Stimulated activated CD8-positive, alpha-beta memory T cell treated with anti-CD3 and anti-CD28 coated beads, Interleukin-4, amount 100 ng/mL, for 48 hours (primary cell): ENCODE measurements at places on chromosomes 2 and 18.
A peak's percentile ranks its signal among the peaks of the same experiment; 100 is the strongest.

DNA sequence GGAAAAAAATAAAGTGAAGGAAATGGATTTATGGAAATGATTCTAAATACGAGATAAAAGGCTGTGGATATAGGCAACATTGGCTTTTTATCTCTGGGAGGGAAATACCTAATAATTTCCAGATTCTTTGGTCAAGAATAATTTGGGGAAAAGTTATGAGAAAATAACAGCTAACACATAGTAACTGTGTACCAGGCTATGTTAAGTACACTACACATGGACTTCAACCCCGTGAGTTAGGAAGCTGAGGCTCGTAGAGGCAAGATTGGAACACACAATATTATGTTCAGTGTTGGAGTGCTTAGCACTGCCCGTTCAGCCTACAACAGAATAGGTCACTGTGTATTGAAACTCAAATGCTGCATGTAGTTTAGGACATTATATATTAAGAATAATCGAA, 34.3 kb upstream of the GPD2 start:
- DNase-seq, result no peak

DNA sequence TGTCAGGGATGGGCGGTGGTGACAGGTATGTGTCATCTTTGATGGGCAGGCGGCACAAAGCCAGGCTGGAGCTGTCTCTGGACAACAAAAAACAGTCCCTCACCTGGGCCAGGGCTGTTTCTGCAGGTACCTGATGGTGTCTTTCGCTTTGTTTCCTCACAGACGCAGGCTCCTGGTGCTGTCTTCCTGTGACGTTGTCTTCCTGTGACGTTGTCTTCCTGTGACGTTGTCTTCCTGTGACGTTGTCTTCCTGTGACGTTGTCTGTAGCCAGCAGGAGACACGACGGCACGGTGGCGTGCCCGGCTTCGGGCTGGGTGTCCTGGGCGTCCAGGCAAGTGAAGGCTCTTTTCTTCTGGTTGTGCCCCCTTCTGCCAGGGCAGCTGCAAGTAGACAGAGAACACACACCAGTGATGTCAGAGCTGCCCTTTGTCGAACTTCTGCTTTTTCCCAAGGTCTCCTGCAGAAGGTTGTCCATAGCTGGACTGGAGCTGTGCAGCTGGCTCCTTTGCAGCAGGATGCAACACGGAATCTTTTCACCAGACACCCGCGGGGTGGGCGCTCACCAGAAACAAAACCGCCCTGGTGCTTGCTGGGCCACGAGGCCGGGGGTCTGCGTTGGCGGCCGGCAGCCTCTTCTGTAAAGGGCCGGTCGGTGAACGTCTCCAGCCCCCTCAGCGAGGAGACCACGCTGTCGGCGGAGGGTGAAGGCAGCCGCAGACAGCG, 21.1 kb downstream of the GPR35 start:
- DNase-seq, result peak; percentile 24

GRCh38 chr2:16125614-16126516, 185.5 kb downstream of the MYCN start:
- DNase-seq, result no peak

DNA sequence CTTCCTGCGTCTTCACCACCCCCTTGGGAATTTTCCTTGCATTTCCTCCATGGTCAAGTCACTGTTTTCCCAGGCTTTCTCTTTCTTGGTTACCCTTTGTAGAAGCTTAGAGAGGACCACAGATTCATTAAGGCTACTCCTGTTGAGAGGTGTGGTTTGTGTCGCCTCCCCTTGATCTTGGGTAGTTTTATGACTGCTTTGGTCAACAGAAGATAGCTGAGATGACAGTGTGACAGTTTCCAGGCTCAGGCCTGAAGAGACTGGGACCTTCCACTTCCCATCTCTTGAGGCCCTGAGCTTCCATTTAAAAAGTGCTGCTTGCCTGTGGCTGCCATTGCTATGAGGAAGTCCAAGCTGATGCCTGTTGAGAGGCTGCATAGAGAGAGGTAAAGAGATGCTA, 5.4 kb downstream of the ACOXL start:
- DNase-seq, result no peak

DNA sequence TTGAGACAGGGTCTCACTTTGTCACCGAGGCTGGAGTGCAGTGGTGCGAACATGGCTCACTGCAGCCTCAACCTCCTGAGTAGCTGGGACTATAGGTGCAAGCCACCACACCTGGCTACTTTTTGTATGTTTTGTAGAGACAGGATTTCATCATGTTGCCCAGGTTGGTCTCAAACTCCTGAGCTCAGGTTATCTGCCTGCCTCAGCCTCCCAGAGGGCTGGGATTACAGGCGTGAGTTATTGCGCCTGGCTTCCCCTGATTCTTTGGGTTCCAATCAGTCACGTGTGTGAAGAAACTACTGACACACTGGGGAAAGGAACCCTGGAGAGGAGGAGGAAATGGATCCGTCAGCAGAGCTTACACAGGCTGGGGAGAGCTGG, 22.3 kb upstream of the RAB10 start:
- no peak for DNase-seq

DNA sequence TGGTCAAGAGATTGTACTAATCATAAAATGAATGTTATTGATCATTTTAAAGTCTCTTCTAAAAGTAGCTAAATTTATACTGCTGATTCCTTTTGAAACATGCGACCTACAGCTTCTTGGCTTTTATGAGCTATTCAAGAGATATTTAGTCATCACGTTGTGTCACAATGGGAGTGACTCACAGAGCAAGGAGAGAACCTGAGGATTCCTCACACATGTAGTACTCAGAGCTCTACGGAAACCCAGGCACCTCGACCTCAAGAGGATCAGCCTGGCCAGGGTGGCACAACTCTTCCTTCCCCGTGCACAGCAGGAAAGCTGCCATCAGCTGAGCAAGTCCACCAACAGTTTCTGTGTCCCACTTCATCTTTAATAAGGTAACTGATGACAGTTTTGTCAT, at the start of gene DHRS9:
Gene DHRS9 (plus strand): TSS at position 223 of the 400 bp plus-strand sequence. CDS start 12,019 bp downstream, outside the sequence.
- peak; percentile 58 for DNase-seq

GRCh38 chr2:163610817-163611556, 124.8 kb downstream of the FIGN start:
- DNase-seq, result no peak
